H1 (cell line): ENCODE measurements at places on chromosomes 7 and 10.

DNA sequence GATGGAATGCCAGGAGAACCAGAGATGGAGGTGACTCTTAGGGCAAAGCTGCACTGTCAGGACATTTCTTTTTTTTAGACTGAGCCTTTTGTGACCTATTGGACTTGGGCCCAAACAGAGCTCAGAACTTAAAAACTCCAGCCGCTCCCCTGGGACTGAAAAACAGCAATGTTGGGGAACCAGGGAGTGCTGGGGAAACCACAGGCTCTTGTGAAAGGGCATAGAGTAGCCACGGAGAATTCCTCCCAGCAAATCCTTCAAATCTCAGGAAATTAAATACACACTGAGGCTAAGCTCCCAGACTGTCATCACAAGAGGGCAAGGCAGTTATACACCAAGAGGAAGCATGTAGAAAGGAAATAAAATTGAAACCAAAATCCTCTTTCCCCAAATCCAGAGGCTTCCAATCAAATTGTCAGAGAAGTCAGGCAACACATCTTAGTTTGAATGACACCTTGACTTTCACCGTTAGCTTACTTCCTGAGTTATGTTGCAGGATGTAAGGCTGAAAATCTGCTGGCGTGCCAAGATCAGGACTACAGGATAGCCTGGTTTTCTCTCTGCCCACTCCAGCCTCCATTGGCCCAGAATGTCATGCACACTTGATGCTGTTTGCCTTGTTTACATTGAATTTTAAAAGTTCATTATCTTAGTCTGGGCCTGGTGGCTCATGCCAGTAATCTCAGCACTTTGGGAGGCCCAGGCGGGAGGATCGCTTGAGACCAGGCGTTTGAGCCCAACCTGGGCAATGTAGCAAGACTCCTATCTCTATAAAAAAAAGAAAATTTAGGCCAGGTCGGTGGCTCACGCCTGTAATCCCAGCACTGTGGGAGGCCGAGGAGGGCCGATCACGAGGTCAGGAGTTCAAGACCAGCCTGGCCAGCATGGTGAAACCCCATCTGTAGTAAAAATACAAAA, 2.6 kb upstream of the RFC2 start:
- DNase-seq = no peak

GRCh38 chr7:14818871-14819270, 83.7 kb downstream of the DGKB start:
- DNase-seq = no peak

GRCh38 chr7:40922316-40922670, 780.6 kb downstream of the INHBA start:
- DNase-seq = no peak

GRCh38 chr10:113522460-113522859, 30.4 kb upstream of the HABP2 start:
- DNase-seq = no peak

GRCh38 chr7:935164-935873, 19.2 kb downstream of the ADAP1 start:
- no peak for DNase-seq
